ENCODE measurements at places on chromosomes 4 and X. TPM values are rescaled to one million over a fixed set of nuclear protein-coding genes. Genes with fewer than 3 reads are reported as not detected.
A peak's percentile ranks its signal among the peaks of the same experiment; 100 is the strongest.

The RNF128 gene
- 0.43 TPM for total RNA-seq

The CXCR3 gene
- total RNA-seq: not detected

DNA sequence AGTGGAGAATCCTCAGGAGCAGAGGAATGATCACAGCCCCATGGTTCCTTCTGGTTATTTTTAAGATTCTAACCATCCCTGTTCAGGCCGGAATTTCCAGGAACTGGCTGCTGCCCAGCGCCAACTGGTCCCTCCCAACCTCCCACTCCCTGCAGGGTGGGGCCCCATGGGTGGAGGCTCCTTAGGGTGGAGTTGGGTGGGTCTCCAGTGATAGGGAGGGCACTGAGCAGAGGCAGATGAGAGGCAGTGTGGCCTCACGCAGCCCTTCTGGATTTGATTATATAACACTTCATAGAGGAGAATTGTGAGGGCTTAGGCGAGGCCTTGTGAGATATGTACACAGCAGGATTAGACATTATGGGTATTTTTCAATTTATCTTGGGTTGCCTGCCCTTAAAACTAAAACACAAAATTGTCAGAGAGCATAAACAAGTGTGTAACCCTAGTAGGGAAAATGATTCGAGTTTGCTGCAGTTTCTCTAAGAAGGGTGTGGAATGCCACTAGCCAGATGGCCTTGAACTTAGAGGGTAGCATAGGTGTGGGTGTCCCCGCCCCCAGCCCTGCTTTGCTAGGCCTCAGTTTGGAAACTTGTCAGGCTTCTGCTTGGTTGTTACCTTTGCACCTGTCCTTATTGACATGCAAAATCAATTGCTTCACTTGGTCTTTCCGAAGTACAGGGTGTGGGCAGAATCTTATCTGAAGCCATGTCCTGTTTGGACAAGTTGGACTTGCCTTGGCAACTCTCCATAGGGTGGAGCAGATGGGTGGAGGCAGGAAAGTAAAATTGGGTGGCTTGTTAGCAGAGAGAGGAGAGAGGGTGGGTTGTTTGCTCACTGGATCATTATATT, 9.4 kb downstream of the KLF3 start:
- H3K36me3 ChIP-seq: peaks cover 1% of the 10 kb centered on the region
- H3K27me3 ChIP-seq: no peaks in the 10 kb centered on the region
- peak; percentile 55 for DNase-seq
- H3K4me1 ChIP-seq: peaks cover 29% of the 10 kb centered on the region
- H3K27ac ChIP-seq: peak overlapping the region; percentile 67
- H3K4me3 ChIP-seq: no peak overlapping the region

The PABPC5 gene
- total RNA-seq: 2.6 TPM

DNA sequence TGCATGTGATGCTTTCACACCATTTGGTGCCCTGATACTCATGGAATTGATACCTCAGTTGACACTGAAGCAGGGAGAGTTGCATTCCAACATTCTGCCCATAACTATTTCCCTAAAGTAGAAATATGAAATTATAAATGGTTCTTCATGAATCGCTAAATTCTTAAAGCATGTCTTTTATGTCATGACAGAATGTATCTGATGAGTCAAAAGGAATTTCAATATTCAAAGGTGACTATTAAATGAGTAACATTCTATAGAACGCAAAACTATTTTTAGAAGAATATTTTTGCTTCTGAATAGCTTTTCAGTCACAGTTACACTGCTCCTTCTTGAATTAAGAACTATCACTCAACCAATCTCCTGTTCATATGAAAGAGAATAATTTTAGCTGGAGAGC, 152.8 kb downstream of the ADGRA3 start:
- H3K27me3 ChIP-seq: no peaks in the 10 kb centered on the region
- H3K27ac ChIP-seq: no peak overlapping the region
- no peaks in the 10 kb centered on the region for H3K36me3 ChIP-seq
- no peaks in the 10 kb centered on the region for H3K4me1 ChIP-seq

- no peak for DNase-seq
- H3K4me3 ChIP-seq: no peak overlapping the region
- H3K27ac ChIP-seq: no peak overlapping the region
- peaks cover 59% of the 10 kb centered on the region for H3K36me3 ChIP-seq
Measured at GRCh38 chrX:133380711-133381619, 34.3 kb downstream of the GPC4 start.

Measured in endodermal cell (in vitro differentiated cells).